ENCODE measurements at places on chromosomes 7 and 10.

- no peak for DNase-seq
These were observed 939.7 kb downstream of the KCNMA1 start for GRCh38 chr10:76697923-76698322.

- DNase-seq, result no peak
These were observed 164.6 kb downstream of the PTEN start for GRCh38 chr10:88028072-88028471.

- DNase-seq, result no peak
These were observed 35.6 kb downstream of the ZNF518A start for GRCh38 chr10:96165726-96166125.

- no peak for DNase-seq
These were observed 235.2 kb upstream of the GRB10 start for GRCh38 chr7:51017576-51018535.

DNA sequence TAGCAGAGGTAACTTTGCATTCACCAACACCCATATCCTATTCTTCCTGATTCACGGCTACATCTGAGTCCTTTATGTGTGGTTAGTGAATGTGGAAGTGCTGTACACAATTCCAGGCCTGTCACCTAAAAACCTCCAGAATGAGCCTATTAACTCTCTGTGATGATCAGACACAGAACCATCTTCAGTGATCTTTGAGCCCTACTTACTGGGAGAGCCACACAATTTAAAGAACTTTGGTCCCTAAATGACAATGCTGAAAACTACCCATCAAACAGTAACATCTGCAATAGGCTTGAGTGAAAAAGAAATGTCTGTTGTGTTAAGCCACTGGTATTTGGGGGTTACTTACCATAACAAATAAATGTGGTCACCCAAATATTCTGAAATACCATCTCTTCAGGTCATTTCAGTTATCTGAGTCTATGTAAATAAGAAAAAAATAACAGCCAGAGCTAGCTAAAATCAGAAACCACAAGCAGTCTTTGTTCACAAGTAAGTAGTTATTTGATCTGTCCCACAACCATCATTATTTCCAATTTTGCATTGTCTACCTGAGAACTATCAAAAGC, 145.7 kb downstream of the HGF start:
- DNase-seq, result no peak

GRCh38 chr10:119235356-119235755, 28.0 kb downstream of the GRK5 start:
- DNase-seq, result peak; percentile 22

- DNase-seq, result no peak
These were observed 275.4 kb upstream of the PFKP start for GRCh38 chr10:2791774-2792443.

DNA sequence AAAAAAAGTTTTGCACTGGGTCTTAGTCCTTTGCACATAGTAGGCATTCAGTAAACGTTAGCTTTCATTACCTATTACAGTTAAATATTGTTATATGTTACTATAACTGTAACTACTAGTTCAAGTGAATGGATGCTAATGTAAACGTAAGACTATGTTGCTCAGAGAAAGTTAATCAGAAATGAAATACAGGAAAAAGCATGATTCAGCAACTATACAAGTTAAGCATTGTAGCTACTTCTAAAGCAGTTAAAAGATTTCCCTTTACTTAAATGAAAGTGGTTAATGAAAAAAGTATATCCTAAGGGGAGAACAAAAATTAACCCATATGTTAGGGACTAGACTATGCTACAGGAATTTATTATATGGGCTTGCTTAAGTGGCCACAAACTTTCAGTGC, 121.2 kb downstream of the SKAP2 start:
- no peak for DNase-seq

DNA sequence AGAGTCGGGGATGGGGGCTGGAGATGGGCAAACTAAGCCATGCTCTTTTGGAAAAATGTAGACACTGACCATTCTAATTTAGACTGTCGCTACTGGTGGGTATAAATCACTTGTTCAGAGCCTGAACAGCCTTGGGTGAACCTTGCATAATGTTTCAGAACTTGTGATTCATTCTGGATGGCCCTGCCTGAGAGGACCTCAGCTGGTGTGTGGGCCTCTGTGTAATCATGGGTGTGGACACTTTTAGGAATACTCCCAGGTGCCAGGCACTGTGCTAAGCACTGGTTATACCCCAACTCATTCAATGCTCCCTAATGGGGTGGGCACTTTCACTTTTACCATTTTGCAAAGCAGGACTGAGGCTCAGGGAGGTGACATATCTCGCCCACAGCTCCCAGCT, 26.8 kb upstream of the TM9SF3 start:
- no peak for DNase-seq

- no peak for DNase-seq
These were observed 70.0 kb downstream of the AFAP1L2 start for GRCh38 chr10:114334301-114334700.

DNA sequence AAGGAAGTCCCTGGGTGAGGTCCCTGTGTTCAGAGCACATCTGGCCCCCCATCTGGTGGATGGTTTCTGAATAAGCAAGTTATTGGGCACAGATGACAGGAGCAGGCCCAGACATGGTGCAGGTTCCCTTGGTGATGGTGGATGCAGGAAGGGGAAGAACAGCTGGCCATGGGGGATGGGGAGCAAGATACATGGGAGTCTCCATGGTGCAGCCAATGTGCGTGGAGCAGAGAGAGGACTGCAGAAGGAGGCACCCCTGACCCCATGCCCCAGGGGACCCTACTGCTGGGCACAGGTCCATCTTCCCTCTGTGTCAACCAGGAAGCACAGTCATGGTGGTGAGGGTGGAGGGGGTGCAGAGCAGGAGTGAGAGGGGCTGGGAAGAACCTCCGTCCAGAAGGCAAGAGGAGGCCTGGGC, 43.8 kb upstream of the RABGEF1 start:
- DNase-seq, result no peak

DNA sequence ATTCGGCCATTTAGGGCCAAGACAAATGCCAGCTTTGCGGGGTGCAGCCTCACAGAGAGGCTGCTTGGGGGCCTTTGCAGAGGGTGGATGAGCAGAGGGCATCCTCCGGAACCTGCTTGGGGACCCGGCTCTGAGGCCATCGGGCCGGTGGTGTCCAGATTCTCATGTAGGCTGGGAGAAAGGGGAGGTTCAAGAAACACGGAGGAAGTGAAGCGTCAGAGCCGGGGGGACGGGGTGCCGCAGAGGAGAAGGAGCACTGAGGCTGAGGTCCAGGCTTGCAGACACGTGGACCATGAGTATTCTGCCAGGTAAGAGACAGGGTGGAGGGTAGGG, 150.7 kb upstream of the SHH start:
- DNase-seq, result no peak

GRCh38 chr10:77556990-77557601, 80.5 kb downstream of the KCNMA1 start:
- no peak for DNase-seq

- no peak for DNase-seq
These were observed 105.2 kb upstream of the NEBL start for GRCh38 chr10:21002091-21002878.

DNA sequence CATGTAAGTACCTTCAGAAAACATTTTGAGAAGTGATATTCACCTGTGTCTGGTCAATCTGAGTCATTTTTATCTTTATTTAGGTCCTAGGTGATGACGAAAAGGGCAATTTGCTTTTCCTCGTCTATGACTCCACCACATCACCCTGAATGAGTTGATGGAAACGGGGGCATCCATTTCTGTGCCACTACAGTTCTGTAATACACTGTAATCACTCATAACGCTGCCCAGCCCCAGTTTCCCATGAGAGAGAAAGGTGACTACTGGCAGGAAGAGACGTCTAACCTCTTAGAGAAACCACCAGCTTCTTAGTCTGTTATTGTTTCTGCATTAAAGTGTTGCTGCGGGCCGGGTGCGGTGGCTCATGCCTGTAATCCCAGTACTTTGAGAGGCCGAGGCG, 205.3 kb upstream of the MKLN1 start:
- no peak for DNase-seq

GRCh38 chr7:74070619-74070921, 13.0 kb upstream of the LIMK1 start:
- DNase-seq, result no peak

DNA sequence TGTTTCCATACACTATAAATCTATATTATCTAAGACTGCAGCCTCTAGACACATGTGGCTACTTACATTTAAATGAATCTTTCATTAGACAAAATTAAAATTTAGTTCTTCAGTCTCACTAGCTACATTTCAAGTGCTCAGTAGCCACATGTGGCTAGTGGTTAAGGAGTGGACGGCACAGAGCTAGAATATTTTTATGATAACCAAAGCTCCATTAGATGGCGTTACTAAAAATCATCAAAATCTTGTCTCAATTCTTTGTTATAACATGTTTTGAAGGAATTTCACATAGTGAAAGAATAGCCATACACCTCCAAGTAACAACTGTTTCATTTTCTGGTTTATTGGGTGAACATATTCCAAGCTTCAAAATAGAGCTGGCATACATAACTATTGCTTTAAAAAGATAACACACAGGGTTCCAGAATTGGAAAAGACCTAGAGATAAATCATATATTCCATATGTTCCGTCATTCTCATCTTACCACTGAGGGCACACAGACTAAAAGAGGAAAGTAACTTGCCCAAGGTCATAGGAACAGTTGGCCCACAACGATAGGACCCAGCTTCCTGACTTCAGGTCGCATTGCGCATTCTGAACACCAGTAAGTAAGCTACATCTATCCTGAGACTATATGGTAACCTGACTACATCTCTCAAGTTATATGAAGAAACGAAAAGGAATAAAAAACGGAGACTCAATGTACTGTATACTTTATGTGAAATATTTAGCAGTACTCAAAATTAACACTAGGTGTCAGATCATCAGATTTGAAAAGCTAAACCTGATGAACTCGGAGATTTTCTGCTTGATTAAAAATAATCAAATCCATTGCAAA, 66.6 kb downstream of the CAV1 start:
- DNase-seq, result peak; percentile 46

GRCh38 chr10:70991140-70992124, 103.1 kb upstream of the PCBD1 start:
- DNase-seq, result no peak

- no peak for DNase-seq
These were observed 534.1 kb downstream of the AUTS2 start for GRCh38 chr7:70132226-70132851.

- DNase-seq, result no peak
These were observed 39.4 kb upstream of the TARP start for GRCh38 chr7:38312821-38313220.

DNA sequence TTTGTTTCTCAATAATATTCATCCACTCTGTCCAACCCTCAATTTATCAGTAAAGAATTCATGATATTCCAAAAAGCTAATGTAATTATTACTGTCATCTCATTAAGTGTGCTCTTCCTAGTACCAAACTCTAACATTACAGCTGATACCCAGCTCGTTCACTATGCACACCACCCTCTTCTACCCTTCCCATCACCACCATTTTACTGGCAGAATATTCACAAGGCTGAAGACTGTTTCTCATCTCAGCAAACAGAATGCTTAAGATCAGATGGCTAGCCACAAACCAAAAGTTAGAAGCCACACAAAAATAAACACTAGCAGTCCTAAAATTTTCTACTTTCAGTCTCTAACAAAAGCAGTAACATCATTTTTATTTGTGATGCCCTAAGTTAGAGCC, 121.5 kb downstream of the SRPK2 start:
- no peak for DNase-seq

DNA sequence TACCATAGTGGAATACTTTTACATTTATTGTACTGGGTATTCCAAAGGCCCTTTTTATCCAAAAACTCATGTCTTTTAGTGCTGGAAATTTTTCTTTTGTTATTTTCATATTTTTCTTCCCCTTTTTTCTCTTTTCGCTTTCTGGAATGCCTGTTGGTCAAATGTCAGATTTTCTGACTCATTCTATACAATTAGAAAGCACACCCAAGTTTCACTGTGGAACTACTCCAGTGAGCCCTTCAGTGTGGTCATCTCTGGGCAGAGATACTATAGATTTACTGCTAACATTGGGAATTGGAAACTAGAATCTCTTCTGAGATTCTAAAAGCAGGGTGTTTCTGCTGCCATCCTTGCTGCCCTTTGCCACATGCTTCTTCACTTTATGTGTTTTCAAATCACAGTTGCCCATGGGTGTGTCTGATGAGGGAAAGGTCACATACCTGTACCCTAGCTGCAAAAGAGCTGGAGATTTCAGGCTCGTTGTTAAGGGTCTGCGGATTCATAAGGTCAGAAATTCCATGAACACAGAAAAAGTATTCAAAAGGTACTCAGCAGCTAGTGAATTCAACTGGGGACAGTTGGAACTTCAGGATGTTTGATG, 5.6 kb upstream of the WASL start:
- no peak for DNase-seq

- no peak for DNase-seq
These were observed 430.8 kb downstream of the GLRX3 start for GRCh38 chr10:130567011-130567410.

DNA sequence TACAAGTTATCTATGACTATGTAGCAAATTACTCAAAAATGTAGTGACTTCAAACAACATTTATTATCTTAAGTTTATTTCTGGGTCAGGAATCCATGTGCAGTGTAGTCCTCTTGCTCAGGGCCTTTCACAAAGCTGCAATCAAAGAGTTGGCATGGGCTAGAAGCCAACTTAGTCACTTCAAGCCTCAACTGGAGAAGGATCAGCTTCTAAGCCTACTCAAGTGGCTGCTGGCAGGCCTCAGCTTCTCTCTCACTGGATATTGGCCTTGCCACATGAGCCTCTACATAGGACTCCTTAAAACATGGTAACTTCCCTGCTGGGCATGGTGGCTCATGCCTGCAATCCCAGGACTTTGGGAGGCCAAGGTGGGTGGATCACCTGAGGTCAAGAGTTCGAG, 5.0 kb upstream of the NFE2L3 start:
- DNase-seq, result no peak

DNA sequence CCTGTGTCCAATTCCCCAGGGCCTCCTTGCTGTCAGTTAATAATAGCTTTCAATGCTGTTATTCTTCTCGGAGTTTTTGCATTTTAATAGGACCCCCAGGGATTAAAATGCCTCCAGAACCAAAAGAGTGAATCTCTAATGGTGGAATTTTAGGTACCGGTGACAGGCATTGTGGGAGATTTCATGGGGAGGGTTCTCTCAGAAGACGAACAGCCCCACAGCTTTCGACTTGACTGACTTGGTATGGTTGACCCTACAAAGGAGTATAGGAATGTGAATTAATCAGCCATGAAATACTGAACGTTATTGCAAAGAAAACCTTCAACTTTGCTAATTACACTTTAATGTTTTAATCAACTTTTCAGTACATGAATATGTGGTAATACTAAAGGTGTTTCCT, 206.3 kb upstream of the FZD8 start:
- DNase-seq, result no peak

- no peak for DNase-seq
These were observed 166.0 kb downstream of the TSPAN12 start for GRCh38 chr7:120691915-120692314.

Measured in hippocampal formation (tissue), 2 donors.